ENCODE measurements at places on chromosomes 3 and 15.

DNA sequence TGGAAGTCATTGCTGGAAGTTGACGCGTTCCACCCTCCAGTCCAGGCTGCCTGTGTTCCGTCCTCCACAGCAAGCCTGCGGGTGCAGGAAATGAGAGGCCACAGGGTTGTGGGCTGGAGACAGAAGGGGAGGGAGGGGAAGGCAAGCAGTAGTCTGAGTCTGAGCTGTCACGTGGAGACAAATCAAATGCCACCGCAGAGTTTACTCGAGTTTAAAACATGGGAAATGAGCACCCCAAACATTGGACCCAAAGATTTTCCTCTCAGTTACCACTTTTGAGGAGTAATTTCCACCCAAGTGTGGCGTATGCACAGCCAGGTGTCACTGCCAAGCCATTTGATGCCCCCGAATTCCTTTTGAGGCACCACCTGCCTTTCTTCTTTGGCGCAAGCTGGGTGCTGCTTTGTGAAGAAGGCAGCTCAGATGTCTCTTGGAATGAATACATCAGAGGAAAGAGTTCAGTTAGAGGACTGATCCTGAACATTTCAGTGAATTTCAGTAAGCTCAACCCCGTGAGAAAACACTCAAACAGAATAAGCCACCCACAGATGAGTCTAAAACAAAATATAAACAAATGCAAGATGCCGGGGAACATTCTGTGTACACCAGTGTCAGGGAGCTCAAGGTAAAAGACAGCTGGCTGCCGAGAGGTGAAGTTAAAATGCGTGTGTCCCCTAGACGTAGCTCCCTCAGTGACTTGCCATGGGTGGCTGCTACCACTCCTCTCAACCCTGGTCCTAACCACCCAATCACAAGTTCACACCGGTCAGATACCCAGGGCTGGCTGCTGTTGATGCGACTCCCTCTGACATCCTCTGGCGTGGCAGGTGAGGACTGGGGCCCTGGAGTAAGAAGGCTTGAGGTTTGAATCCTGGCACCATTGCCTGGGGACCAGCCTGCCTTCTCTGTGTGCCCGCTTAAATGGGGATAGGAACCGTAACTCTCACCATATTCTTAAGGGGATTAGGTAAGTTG is 203.8 kb downstream of the UACA start:
- no peak for DNase-seq

- DNase-seq, result no peak
Measured at GRCh38 chr15:67080900-67081431, 15.6 kb downstream of the SMAD3 start.

- no peak for DNase-seq
Measured at GRCh38 chr3:117868766-117869165, 1159.2 kb downstream of the TUSC7 start.

DNA sequence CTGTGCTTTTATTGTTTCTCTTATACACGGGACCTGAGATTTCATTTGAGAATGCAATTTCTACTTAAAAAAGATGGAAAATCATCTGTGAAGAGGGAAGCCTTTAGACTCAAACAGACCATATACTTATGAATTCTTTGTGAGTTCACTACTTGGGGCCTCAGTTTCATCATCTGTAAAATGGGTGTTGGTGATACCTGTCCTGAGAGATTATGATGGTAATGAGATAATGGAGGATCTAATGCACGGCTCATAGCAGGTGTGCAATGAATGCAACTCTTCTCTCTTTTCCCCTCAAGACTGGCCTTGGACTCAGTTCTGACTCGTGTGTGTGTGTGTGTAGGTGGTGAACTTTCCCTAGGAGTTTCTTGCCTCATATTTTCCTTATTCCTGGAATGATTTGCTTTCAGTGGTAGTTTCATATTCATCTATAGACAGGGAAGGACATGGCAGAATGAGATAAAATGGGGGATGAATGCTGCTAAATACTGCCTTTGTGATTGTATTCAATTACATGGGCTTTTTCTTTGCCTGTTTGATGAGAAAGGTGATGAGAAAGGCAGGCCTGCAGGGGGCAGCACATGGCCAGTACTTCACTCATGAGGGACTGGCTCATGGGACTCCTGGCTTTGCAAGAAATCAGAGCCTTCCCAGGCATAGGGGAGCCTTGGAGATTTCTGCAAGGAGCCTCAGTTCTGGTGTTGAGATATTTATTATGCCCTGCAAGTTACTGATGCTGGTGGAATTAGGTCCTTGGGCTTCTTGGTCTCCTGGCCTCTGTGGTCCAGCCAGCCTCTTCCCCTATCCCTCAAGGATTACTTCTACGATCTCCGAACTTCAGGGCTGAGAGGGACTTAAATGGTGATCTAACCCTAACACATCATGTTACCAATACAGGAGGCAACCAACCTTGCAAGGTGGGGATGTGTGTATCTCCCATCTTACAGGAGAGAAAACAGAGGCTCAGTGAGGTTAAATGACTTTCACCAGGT is 70.7 kb downstream of the RPLP1 start:
- DNase-seq, result no peak

GRCh38 chr3:184532940-184533732 is 28.4 kb upstream of the EPHB3 start:
- DNase-seq, result no peak

DNA sequence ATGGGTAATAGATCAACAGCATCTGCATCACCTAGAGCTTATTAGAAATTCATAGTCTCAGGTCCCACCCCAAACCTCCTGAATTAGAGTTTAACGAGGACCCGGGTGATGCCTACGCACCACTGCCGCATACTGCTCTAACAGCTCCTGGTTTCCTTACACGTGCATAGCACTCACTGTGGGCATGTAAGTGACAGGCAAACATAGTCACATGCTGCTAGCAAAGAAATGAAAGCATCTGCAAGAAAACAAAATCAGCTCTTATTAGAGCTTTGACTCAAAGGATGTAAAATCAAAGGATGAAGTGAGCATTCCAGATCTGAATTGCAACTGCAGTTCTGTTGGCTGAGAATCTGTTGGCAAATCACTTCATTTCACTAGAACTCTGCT is 19.1 kb upstream of the RIOX2 start:
- DNase-seq, result no peak

- no peak for DNase-seq
Measured at GRCh38 chr3:197791113-197791891, at the start of gene LRCH3. LRCH3 (plus strand) TSS chr3:197791254; CDS start chr3:197791279, 25 bp downstream.

- peak; percentile 73 for DNase-seq
Measured at GRCh38 chr15:58522865-58523264, 91.1 kb downstream of the LIPC start.

- no peak for DNase-seq
Measured at GRCh38 chr3:78645628-78646310, 1122.0 kb downstream of the ROBO1 start.

DNA sequence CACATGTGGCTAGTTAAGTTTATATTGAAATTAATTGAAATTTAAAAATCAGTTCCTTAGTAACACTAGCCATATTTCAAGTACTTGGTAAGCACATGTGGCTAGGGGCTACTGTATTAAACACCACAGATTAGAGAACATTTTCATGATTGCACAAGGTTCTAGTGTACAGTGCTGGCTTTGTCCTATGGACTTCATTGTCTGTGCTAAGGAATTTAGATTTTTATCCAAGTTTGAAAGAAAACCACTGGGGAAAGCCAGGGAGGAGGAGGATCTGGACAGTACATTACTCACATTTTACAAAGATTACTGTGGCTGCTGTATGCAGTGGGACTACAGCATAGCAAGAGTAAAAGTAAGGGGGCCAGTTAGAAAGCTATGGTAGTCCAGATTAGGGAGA is 13.9 kb downstream of the STAC start:
- no peak for DNase-seq

GRCh38 chr3:138686771-138687221 is 78.2 kb downstream of the FAIM start:
- DNase-seq, result no peak

DNA sequence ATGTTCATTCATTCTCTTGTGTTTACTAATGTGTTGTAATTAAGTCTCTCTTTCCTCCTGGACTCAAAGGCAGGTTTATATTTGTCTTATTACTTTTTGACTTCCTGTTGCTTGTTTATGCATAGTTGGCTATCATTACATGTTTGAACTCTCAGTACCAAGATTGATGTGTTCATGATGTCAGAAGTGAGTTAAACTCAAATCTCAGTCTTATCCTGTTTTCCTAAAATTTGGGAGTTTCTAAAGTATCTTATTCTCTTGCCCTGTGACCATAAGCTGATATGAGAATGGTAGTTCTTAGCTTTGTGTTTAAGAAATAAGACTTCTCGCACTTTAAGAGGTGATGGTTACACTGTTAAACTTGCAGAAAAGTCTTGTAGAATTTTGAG is 5.2 kb downstream of the GLCE start:
- no peak for DNase-seq

- DNase-seq, result no peak
Measured at GRCh38 chr3:141280086-141280485, 48.5 kb downstream of the PXYLP1 start.

DNA sequence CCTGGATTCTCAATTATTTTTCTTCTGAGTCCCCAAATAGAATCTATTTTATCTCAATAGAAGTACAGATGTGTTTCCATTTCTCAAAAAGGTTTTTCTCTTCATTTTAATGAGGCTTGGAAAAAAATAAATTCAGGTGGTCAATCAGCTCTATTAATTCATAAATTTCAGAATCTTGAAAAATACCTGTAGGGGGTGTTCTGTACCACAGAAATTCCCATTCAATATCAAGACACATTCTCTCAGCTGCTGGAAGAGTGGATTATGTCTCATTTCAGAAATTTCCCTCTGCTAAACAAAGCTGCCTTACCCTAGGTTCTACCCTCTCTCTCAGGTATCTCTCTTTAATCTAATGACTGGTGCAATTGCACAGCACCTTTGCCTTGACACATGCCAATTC is 1121.2 kb downstream of the SI start:
- no peak for DNase-seq

GRCh38 chr15:50624616-50625168 is 61.9 kb downstream of the TRPM7 start:
- no peak for DNase-seq

DNA sequence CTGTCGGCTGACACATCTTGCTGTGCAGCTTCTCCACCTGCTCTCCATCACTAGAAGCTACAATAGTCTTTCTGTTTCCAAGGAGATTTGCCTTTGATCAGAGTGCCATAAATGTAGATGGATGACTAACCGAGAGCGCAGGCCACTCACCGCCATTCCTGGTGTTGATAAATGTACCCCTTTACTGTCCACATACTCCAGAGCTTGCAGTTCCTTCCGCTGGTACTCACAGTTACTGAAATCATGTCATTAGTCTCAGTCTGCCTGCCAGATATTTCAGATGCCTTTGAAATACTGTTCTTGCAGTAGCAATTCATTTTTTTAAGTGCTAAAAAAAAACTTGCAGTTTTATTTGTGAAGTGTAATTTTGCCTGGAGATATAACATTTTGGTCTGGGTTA is 72.3 kb downstream of the BLM start:
- no peak for DNase-seq

DNA sequence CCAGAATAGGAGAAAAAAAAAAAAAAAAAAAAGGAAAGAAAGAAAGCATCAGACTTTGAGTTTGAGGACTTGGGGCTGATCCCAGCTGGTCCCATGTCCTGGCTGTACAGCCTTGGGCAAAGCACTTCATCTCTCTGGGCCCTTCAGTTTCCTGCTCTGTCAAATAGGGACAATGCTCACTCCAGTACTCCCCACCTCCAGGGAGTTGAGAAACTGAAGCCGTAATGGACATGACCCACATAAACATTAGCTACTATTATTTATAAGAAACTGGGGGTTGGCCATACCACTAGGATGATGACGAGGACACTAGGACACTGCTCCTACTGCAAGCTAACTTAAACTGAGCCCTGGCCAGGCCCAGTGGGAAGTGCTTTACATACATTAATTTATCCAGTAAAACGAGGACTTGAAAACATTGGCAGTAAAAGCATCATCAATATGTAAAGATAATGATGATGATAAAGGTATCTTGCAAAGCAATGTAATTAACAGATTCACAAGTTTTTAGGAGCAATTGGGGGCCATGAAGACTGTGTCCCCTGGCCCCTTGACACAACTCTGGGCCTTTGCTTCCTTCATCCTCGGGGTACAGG is 22.9 kb upstream of the SMAD6 start:
- DNase-seq, result no peak

GRCh38 chr15:77774350-77774749 is 141.6 kb upstream of the LINGO1 start:
- DNase-seq, result no peak

DNA sequence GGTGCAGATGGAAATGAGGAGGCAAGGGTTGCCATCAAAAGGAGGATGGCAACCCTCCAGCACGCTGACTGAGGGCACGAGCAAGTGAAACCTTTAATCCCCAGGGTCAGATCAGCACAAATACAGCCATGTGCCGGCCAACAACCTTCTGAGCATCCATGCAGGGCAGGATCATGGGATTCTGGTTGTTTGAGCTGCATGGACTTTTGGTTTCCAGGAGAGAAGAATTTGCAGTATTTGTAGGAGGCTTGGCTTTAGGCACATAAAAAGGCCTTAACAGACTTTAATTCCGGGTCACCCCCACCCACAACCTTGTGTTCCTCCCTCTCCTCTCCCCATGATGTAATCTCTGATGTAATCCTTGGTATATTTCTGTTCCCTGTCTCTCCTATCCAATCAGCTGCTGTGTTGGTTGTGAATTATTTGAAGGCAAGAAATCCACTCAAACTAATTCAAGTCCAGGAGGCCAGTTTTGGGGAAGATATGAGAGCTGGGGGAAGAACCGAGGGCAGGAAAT is 254.3 kb downstream of the SHQ1 start:
- DNase-seq, result no peak

DNA sequence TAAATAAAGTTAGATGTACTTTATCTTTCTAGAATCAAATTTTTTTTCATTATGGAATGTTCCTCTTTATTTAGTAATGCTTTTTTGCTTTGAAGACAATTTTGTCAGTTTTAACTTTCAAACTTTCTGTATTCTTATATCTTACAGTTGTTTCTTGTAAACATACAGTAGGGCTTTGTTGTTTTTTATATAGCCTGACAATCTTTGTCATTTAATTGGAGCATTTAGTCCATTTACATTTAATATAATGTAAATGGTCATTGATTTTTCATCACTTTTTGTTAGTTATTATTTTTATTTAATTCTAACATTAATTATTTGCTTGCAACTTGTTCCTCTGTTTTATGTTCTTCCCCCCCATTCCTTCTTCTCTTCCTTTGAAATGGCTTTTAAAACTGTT is 55.4 kb upstream of the RNU6-1 start:
- no peak for DNase-seq

GRCh38 chr15:60021589-60022378 is 17.7 kb downstream of the FOXB1 start:
- DNase-seq, result no peak

- DNase-seq, result no peak
Measured at GRCh38 chr15:74432271-74432967, 1.3 kb downstream of the SEMA7A start.

DNA sequence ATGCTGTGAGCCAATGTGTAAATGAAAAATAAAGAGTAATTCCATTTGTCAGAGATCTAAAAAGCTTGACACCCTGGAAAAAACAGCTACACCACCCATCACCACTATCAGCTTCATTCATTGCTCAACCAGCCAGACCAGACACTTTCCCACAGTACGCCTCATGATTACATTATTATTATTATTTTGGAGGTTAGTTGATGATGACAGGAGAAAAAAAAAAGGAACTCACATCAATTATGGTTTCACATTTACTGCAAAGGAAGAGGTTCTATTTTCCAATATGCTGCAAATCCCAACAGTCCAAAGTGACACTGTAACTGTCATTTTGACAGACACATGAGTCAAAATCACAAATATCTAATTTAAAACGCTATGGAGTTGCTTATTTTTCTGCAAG is 134.7 kb upstream of the TSC22D2 start:
- DNase-seq, result no peak

GRCh38 chr3:3179407-3180094 is at the start of gene CRBN:
CRBN (minus strand) TSS chr3:3179691; CDS start chr3:3179687, 4 bp downstream.
- peak; percentile 80 for DNase-seq

Data from cerebellar nuclear complex (tissue), 1 donor.